Esophagus squamous epithelium (tissue), 5 donors: ENCODE measurements at places on chromosomes 2 and 18.

DNA sequence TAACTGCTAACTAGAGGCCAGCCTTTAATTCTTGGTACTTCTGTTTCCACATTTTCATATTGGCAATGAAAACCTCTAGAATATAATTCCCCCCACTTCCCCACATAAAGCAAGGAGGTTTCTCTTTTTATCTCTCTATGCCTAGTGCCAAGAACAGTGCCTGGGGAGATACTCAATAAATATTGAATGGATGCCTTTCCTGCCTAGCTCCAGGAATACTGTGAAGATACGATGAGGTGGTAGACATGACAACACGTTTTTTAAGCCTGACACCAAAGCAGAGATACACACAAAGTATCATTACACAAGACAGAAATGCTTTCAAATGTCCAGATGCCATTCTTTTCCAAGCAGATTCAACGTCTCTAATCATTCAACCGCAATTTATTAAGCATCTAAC is 535.5 kb downstream of the XIRP2 start:
- DNase-seq, result no peak

GRCh38 chr2:98494699-98495098 is 50.0 kb downstream of the INPP4A start:
- no peak for DNase-seq

- no peak for DNase-seq
Observed at GRCh38 chr18:46909497-46909896, 7.8 kb downstream of the PIAS2 start.

- DNase-seq, result no peak
Observed at GRCh38 chr18:55584201-55584600, 3.8 kb downstream of the TCF4 start.

DNA sequence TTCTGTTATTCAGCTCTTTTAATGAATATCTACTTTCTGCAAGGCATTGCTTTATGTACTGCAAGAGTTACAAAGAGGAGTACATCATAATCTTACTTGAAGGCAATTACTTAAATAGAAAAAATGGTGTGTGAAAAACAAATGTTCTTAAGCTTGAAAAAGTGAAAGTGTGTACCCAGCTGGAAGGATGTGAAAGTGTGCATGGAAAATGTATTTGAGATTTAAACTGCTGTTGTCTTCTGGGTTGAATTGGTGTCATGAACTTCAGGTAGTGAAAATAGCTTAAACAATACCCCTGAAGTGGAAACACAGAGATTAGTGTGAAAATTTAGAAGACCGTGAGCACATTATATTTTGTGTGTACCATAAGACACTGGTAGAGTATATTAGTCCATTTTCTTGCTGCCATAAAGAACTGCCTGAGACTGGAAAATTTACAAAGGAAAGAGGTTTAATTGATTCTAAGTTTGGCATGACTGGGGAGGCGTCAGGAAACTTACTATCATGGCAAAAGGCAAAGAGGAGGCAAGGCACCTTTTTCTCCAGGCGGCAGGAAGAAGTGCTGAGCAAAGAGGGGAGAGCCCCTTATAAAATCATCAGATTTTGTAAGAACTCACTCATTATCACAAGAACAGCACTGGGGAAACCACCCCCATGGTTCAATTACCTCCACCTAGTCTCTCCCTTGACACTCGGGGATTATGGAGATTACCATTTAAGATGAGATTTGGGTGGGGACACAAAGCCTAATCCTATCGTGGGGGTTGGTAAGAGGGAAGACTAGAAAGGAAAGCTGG is 38.8 kb downstream of the SCN2A start:
- DNase-seq, result no peak

DNA sequence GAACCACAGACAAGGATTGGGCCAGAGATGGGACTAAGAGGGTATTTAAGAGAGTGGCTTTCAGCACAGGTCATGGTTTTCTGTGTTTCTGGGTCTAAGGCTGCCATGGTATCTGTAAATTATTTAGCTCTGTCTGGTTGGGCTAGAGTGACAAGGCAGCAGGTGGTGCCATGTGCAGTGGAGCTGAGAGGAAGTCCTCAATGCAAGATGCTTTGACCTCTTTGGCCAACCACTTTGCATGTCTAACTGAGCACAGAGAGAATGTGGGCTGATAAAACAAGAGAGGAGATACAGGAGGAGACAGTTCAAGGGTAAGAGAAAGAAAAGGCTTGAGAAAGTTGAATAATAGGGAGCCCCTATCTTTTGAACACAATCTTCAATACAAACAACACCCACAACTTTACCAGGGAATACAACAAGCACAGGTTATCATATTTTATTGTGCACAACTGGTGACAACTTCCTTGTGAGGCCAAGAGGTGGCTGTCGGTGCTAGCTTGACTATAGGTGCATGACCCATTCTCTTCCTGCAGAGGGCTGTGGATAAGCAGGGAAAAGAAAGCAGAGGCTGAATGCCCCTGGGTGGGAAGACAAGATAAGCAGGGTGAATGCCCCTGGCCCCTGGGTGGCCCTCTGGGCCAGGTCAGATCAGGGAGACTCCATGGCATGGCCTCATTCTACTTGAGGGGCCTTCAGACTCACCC is 12.3 kb downstream of the FLACC1 start:
- no peak for DNase-seq

GRCh38 chr2:46198164-46198883 is 98.9 kb upstream of the EPAS1 start:
- no peak for DNase-seq

GRCh38 chr2:208366215-208367127 is 40.1 kb upstream of the PTH2R start:
- DNase-seq, result no peak

- DNase-seq, result no peak
Observed at GRCh38 chr2:162215162-162215561, 28.1 kb downstream of the FAP start.

- DNase-seq, result no peak
Observed at GRCh38 chr2:219041252-219041651, at the start of gene CFAP65. TSS of gene CFAP65 (minus strand) at chr2:219041516. CDS start at chr2:219039048, 2,468 bp downstream.

GRCh38 chr18:567122-567521 is 13.1 kb upstream of the CETN1 start:
- no peak for DNase-seq

GRCh38 chr2:16139663-16140615 is 199.6 kb downstream of the MYCN start:
- no peak for DNase-seq

GRCh38 chr2:196610796-196611195 is 28.7 kb upstream of the CCDC150 start:
- no peak for DNase-seq

DNA sequence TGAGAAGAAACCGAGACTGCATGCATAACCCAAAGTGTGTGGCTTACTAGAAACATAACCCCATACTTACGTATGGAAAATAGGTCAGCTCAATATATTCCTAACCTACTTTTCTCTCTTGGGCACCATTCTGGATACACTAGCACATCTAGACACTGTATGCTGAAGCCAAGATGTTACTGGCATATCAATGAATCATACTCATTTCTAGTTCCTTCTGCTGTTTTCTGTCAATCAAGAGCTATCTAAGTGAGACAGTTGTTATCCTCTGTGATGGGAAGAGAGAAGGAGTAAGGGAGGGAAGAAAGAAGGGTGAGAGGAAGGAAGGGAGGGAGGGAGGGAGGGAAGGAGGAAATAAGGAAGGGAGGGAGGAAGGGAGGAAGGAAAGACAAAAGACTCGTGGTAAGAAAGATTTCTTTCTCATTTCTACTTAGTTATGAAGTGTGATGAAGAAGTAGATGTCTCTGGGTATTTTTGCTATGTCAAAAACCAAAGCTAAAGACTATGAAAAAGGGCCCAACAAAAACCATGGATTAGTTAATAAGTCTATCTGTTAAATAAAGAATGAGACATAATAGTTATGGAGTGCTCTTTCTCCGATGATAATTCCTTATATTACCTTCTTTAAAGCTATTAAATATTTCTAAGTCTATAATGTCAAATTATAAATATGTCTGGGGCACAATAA is 248.4 kb downstream of the ZNF521 start:
- DNase-seq, result no peak
